Esophagus squamous epithelium (tissue), 5 donors: ENCODE measurements at places on chromosomes 3 and 15.

GRCh38 chr3:171543759-171544300 lies 83.6 kb upstream of the TNIK start:
- no peak for DNase-seq

GRCh38 chr3:72655131-72655551 lies 193.1 kb downstream of the SHQ1 start:
- no peak for DNase-seq

DNA sequence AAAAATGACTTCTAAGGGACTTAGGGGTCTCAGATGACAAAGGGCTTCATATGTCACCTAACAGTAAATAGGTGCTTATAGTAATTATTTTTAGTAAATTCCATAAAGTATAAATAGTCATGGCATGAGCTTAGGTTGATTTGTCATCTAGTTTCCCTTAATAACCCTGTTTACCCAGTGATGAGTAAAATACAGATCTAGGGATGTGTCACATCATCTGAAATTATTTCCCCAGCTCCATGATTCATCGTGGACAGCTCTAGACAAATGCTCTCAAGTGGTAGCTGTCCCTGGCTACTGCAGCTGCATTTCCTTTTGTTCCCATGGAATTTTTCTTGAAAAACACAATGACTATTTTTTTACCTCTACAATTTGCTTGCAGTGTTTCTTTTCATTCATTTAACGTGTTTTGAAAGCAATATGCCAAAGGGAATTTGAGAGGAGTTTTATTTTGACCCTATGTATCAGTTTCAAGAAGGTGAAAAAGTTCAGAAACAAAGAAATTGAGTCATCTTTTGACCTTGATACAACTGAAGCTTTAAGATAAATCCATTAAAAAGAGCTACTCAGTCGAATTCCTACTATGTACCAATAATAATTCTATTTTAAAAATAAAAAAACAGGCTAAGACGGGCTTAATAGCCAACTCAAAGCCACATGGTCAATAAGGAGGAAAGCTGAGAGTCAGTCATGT lies 241.6 kb downstream of the KCNMB2 start:
- no peak for DNase-seq

DNA sequence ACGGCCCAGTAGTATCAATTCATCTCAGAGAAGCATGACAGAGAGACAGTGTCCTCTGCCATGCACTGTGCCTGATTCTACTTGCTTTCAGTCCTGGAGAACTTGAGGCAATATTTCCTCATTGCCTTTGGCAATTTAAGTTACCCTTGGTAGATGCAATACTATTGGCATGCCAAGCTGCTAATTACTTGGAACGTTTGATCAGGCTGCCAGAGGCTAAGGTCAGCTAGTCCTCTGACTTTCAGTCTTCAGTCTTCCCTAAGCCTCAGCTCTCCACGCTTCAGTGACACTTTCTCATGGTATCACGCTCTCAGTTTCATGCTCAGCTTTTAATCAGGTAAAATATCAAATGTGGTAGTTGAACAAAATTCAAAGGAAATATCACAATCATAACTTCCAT lies 13.1 kb upstream of the OSBPL11 start:
- DNase-seq = no peak

GRCh38 chr3:149374793-149375500 lies 2.5 kb downstream of the TM4SF1 start:
- no peak for DNase-seq

- no peak for DNase-seq
These were observed 403.9 kb upstream of the TBL1XR1 start for GRCh38 chr3:177601152-177601551.

DNA sequence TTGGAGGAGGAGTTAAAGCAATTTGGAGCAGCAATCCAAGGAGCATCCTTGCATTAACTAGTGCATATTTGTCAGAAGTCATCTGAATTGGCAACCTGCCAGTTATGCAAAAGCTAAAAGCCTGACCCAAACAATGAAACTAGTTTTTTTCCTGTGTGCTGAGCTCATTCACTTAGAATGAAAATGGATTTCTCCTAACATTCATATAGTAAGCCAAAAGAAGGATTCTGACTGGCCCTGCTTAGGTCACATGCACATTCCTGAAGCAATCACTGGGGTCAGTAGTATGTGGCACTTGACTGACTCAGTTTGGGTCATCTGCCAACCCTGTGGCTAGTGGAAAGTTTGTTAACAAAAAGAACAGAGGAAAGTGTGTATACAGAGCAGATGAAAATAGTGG lies 30.5 kb downstream of the OXSM start:
- no peak for DNase-seq

GRCh38 chr3:75078290-75078689 lies 463.8 kb upstream of the CNTN3 start:
- DNase-seq = no peak

- DNase-seq = no peak
These were observed 244.5 kb downstream of the CNTN4 start for GRCh38 chr3:2343031-2343682.

- no peak for DNase-seq
These were observed 31.3 kb downstream of the GPR176 start for GRCh38 chr15:39888809-39889208.

DNA sequence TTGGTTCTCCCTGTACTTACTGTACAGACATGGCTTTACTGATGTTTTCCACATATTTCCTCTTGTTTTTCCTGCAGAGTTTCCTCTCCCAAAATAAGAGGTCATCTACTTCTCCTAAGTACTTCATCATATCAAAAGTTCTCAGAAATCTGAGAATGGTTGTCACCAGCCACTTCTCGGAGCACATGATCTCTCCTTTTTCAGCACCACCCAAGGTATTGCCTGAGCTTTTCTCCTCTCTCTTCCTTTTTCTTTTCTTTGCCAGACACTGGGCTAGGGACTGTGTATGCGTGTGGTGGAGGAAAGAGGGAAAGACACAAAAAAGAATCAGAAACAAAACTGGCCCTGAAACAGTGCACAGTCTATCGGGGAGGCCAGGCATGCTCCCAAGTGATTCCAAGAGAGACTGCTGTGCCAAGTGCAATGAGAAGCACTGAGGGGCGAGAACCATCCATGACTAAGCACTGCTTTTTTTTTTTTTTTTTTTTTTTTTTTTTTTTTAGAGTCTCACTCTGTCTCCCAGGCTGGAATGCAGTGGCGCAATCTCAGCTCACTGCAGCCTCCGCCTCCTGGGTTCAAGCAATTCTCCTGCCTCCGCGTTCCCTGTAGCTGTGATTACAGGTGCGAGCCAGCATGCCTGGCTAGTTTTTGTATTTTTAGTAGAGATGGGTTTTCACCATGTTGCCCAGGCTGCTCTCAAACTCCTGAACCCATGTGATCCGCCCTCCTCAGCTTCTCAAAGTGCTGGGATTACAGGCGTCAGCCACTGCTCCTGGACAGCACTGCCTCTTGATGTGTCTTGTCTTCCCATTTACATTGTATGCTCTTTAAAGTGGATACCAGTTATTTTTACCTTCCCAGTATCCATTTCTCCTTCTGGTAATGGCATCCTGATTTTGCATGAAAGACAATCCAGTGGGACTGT lies 194.0 kb upstream of the FEZF2 start:
- DNase-seq = no peak

GRCh38 chr15:44193651-44194322 lies 1.3 kb downstream of the FRMD5 start:
- no peak for DNase-seq

- DNase-seq = no peak
These were observed 44.4 kb upstream of the SACM1L start for GRCh38 chr3:45644791-45645201.

- DNase-seq = no peak
These were observed 28.9 kb downstream of the TLNRD1 start for GRCh38 chr15:81029414-81030300.

GRCh38 chr15:38991126-38991525 lies 426.5 kb upstream of the RASGRP1 start:
- DNase-seq = no peak

- DNase-seq = no peak
These were observed 12.3 kb upstream of the PDZRN3 start for GRCh38 chr3:73637042-73637441.
